ENCODE measurements at places on chromosomes 4 and X.

- no peak for DNase-seq
Measured at GRCh38 chrX:13179586-13179985, 135.2 kb upstream of the FAM9C start.

GRCh38 chr4:14771504-14772175 is 230.6 kb upstream of the CPEB2 start:
- DNase-seq = no peak

DNA sequence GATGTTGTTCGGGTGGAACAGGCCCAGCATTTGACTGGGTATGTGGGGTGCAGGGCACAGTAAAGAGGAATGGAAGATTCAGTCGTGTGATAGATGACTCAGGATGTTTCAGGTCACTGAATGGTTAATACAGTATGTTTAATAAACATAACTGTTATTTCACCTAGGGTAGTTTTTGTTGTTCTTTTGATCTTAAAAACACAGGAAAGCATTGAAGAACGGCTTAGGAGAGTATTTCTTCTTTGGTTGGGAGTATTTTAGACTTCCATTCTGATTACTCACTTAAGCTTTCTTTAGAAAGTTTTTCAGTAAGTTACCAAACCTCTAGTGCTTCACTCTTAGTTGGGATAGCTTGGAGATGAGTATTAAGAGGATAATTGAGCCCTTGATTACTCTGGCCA is 62.3 kb downstream of the STAG2 start:
- DNase-seq = peak; percentile 57

DNA sequence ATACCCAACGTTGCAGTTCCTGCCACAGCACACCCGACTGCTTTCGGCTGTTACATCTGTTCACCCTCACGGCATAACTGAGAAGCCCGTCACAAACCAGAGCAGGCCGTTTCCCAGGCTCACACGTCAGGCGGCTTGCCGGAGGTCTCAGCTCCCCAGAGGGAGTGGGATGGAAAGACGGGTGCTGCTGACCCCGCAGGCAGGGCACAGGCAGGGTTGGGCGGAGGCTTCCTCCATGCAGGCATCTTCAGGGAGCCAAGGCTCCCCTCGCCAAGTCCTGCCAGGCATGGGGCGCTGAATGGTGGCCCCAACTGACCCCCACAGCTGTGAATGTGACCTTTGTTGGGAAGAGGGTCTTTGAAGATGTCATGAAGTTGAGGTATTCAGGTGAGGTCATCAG is 57.5 kb downstream of the ACOX3 start:
- DNase-seq = no peak

- DNase-seq = peak; percentile 65
Measured at GRCh38 chr4:74370912-74371311, 6.0 kb downstream of the EREG start.

GRCh38 chr4:128307123-128307571 is 19.5 kb upstream of the PGRMC2 start:
- DNase-seq = peak; percentile 4

DNA sequence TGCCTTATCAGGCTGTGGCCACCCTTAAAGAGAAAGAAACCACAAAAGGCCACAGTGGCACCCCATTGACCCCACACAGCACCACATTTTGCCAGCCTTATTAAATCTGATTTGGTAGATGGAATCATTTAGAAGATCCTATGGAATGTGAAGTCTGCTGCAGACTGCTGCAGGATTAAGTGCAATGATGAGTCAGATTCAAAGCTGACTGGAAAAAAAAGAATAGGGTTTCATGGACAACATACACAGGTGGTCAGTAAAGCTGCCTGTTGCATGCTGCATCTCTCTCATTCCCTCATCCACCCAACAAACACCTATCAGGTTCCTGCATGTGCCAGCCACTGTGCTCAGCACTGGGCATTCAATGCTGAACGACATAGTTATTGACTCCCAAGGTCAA is 56.6 kb downstream of the CHST7 start:
- peak; percentile 44 for DNase-seq

DNA sequence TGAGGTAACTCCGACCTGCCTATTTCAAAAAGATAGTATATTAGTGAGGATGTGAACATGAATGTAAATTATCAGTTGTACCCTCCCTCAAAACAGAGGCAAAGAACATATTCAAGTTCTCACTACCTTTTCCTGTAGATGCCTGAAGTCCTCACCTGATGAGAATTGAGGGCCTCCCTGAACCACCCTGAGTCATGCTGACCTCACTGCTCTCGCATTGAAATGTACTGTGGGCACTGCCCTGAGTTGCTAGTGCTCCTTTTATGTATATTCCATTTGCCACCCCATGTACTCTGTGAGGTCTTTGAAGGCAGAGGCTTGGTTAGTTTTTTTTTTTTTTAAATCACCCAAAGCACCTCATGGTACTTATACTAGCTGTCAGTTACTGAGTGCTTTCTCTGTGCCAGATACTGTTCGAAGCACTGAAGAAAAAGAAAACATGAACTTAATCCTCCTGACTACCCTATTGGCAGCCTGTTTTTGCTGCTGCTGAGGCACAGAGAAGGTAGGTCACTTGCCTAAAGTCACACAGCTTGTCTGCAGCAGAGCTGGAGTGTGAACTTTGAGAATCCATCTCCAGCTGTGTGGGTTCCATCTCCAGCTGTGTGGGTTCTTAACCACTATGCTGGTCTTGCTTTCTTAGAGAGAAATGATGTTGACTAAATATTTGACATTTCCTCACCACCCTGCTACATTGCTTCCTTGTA is 253.1 kb upstream of the GPC4 start:
- no peak for DNase-seq

DNA sequence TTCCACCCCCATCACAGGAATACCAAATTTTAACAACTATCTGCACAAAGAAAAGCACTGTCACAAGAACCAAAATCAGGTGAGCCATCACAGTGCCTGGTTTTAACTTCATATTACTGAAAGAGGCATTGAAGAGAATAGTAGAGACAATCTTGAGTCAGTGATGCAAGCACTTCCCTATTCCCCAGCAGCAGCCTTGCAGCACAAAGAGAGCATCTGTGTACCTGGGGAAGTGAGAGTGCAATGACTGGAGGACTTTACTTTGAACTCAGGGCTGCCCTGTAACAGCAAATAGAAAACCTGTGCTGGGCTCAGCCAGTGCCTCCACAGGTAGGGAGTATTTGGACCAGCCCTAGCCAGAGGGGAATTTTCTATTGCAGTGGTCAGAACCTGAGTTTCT is 361.8 kb downstream of the TEX13C start:
- DNase-seq = no peak

DNA sequence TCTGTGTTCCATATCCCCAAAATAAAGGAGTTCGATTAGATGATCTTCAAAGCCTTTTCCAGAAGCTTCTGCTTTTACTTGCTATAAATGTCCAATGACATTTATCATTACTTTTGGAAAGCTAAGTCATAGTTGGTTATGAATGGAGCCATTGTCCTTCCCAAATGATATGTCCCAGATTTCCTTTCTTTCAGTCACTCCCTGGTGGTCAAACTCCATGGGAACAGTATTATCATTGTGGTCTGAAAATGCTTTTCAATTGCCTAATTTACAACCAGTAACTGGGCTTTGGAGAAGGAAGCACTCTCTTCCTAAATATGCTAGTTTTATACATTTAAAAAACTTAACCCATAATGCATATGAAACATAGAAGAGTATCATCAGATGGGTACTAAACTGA is 571.5 kb upstream of the AMOT start:
- DNase-seq = no peak

DNA sequence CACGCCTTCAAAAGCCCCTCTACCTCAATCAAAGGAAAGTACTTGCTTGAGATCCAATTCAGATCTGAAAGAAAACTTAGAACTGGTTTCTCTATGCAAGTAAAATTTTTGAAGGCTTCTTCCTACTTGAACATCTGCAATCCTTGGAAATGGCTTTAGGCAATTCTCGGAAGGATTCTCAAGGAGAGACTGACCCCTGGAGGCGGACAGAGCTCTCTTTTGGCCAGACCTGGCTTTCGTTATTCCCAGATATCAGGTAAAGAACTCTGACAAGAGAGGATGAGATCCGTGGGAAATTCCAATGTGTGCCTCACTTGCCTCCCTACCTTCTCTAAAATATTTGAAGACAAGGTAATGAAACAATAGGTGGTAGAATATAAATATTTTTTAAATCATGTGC is 670.3 kb upstream of the FAM241A start:
- peak; percentile 53 for DNase-seq

DNA sequence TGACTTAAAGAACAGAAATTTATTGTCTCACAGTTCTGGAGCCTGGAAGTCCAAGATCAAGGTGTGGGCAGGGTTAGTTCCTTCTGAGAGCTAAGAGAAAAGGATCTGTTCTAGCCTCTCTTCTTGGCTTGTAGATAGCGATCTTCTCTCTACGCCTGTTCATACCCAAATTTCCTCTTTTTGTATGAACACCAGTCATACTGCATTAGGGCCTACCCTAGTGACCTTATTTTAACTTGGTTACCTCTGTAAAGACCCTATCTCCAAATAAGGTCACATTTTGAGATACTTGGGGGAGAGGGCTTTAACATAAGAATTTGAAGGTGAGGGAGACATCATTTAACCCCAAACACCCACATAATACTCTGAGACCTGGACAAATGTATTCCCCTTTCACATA is 55.6 kb upstream of the SPP1 start:
- DNase-seq = no peak

- DNase-seq = no peak
Measured at GRCh38 chr4:41611881-41612871, 74.2 kb downstream of the LIMCH1 start.

GRCh38 chr4:177444911-177445736 is 2.9 kb upstream of the AGA start:
- DNase-seq = no peak

DNA sequence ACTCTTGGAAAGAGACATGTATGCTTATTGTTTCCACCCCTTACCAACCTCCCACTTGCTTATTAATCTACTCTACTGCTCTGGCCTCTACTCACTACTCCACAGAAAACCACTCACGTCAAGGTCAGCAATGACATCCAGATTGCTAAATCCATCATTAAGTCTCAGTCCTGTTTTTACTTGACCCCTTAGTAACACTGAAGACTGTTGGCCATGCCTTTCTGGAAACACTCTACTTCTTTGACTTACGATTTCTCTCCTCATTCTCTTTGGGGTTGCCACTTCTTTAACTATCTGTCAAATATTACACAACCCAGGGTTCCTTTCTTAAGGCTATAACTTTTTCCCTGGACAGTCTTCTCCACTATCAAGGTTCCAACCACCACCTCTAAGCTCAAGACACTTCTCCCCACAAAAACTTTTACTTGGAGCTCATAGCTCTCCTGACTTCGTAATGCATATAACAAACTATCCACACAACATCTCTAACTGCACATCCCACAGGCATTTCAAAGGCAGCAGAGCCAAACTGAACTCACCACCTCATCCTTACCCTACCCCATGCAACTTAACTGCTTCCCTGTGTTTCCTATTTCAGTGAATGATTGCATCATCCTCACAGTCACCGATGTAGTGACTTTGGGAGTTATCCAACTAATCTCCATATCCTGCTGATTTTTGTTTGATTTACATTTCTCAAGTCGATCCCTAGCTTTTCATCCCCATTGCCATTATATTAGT is 15.8 kb upstream of the MAGEA4 start:
- peak; percentile 49 for DNase-seq

GRCh38 chrX:104270916-104271512 is 16.3 kb upstream of the ESX1 start:
- peak; percentile 26 for DNase-seq
